ENCODE measurements at places on chromosomes 5 and 9.

DNA sequence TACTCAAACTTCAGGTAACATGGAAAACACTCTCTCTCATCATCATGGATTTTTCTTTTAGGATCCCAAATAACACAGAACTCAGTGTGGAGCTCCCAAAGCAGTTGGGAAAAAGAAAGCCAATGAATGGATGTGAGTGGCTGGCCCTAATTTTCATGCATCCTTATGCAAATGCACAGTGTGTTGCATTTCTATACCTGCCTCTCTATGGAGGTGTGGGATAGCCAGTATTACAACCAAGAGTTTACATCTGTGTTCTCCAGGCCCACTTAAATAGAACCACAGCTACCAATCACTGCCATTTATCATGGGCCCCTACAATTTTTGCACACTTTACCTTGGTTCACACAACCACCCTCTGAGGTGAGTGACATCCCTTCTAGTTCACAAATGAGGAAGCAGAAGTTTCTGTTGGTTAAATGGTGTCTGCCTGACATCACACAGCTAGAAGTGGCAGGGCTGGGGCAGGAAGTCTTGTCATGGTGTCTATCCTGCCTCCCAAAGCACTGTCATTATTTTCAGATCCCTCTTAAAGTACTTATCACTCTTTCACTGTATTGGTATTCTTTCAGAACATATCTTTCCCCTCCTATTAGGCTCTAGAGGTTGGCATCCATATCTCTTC is 17.3 kb downstream of the MAMDC2 start:
- no peak for DNase-seq

- no peak for DNase-seq
Observed at GRCh38 chr9:2934883-2935282, 91.0 kb upstream of the PUM3 start.

DNA sequence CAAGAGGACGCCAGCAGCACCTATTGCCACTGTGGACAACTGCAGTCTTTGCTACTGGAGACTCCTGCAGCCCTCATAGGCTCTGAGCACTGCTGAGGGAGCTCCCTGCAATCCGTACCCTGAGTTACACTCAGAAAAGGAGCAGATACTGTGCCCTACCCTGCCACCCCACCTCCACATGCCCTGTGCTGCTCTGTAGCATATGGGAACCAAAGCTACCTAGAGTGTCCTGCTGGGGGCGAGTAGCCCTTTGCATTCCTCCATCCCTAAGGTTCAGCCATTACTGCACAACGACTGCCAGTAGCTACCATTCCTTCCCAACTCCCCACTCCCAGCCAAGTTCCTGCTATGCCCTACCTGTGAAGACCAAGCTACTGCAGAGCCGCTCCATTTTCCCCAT is 90.2 kb upstream of the SNCAIP start:
- no peak for DNase-seq

DNA sequence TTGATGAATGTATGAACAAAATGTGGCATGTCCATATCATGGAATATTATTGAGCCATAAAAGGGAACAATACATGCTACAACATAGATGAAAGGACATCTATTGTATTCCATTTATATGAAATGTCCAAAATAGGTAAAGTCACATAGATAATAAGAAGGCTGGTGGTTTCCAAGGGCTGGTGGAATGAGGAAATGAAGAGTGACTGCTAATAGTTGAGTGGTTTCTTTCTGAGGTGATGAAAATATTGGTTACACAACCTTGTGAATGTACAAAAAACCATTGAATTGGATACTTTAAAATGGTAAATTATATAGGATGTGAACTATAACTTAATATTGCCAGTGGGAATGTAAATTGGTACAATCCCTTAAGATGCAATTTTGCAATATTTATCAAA is 5.2 kb downstream of the ARSB start:
- DNase-seq = no peak

GRCh38 chr9:87668222-87668621 is 57.7 kb upstream of the CTSL start:
- DNase-seq = no peak

GRCh38 chr9:123743737-123744136 is 186.2 kb downstream of the DENND1A start:
- no peak for DNase-seq

- DNase-seq = no peak
Observed at GRCh38 chr9:119268985-119269384, 100.2 kb downstream of the BRINP1 start.

DNA sequence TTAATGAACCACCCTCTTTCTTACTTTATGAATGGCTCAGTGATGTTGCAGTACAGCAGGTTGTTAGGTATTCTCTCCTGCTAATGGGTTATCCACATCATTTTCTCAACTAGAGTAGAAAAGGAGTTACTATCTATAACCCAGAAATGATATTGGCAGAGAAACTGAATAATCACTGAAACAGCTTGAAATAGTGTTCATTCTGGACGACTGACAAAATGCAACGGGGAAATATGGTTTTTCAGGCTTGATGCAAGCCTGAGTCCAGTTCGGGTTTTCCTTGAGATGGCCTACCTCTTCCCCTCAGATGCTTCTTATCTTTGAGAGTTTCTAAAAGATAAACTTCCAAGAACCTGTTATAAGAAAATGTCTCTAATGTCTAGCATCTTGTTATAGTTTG is 187.3 kb downstream of the RAB3C start:
- DNase-seq = no peak

DNA sequence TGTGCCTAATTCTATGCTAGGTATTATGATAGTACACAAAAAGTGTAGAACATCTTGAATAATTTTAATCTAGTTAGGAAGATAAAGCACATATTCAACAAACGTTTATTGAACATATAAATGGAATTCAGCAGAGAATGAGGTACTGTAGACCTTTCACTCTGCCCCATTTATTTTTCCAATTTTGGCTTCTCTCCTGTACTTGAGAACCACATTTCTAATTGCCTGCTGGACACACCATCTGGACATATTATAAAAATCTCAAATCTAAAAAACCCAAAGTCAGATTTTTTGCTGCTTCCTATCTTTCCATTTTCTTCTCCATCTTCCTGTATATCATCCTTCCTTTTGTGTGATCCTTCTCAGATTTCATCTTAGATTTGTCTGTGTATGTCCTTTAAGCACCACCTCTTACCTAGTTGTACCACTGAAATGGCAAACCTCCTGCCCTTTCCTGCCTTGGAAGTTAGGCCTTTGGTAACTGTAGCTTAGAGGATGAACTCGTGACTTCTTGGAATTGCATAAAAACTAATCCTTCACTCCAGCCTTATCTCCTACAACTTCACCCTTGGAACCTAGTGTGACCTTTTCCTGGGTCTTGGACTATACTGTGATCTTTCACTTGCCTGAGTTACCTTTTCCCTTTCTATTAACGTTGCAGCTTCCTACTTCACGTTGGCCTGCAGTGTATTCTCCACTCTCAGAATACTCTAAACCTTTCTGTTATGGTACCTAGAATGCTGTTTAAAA is 8.8 kb downstream of the SLC26A2 start:
- DNase-seq = no peak

DNA sequence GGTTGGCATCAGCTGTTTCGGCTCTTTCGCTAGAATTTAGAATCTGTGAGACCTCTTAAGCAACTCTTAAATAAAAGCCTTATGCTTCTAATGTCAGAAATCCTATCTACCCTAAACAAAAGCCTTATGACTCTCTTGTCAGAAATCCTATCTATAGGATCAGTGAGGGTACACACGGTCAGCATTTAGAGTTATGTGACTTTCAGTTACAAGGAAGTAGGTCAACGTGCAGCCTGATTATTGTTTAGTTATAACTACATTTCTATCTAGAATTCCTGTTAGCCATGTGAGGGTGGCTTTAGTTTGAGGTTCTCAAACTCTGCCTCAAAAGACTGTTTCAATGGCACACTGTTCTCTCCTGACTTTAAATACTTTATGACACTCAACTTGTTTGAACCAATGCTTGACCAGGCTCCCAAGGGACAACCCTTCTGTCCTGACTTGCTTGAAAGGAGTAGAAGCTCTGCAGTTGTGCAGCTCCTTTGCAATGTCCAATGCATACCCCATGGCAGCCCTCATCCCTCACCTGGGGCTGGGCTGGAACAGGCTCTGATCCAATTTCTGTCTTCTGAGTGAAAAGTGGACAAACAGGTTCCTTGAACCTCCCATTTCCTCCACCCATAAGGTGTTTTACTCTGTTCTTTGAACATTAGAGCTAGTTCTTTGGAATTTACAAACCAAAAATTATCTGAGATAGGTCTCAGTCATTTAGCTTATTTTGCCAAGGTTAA is 251.6 kb upstream of the PIK3R1 start:
- no peak for DNase-seq

DNA sequence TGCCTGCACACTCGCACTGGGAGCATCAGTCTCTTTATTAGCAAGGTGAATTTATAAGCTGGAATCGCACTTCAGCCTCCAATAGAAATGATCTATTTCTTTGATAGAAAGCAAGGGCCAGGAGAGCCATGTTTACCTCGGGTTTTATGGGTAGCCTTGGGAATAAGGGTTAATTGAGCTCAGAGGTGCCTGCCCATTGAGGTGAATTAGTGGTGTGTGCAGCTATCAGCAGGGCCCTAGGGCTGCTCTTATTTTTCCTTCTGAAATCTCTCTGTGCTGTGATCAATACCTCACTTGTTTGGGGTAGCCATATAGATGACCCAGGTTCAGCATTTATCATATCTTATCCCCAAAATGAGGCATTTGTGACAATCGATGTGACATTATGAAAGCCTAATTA is 297.8 kb downstream of the EBF1 start:
- DNase-seq = no peak

GRCh38 chr5:5353681-5354080 is 68.8 kb upstream of the ICE1 start:
- DNase-seq = no peak

- peak; percentile 39 for DNase-seq
Observed at GRCh38 chr9:14710804-14711203, 11.7 kb downstream of the CER1 start.

- DNase-seq = peak; percentile 51
Observed at GRCh38 chr9:127004946-127005769, 90.6 kb downstream of the RALGPS1 start.

DNA sequence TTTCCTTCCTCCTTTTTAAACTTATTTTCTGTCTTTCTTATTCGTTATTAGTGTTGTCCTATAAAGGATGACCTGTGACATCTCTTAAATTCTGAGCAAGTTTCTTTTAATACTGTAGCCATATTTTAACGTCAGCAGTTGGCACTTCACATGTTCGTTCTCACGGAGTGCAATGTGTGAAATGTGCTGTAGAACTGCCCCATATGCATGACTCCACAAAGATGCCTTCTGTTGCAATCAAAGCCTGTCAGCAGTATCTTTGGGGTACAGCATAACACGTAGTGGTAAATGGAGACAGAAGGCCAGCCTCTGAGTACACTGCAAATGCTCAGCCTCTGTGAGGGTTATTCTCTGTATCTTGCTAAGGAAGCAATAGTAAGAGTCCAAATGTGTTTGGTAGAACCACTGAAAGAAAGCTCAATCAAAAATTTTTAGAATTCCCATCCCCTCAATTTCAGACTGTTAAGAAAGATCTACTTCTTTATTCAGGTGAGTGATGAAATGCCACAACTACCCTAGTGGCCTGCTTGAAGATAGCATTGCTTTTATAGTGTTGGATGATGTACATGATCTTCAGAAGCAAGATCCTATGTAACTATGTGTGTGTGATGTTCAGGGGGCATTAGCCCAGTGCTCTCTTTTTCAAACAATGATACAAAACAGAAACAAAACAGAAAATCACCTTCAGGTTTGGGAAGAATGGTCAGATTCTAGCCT is 277.7 kb downstream of the TMEM167A start:
- no peak for DNase-seq

DNA sequence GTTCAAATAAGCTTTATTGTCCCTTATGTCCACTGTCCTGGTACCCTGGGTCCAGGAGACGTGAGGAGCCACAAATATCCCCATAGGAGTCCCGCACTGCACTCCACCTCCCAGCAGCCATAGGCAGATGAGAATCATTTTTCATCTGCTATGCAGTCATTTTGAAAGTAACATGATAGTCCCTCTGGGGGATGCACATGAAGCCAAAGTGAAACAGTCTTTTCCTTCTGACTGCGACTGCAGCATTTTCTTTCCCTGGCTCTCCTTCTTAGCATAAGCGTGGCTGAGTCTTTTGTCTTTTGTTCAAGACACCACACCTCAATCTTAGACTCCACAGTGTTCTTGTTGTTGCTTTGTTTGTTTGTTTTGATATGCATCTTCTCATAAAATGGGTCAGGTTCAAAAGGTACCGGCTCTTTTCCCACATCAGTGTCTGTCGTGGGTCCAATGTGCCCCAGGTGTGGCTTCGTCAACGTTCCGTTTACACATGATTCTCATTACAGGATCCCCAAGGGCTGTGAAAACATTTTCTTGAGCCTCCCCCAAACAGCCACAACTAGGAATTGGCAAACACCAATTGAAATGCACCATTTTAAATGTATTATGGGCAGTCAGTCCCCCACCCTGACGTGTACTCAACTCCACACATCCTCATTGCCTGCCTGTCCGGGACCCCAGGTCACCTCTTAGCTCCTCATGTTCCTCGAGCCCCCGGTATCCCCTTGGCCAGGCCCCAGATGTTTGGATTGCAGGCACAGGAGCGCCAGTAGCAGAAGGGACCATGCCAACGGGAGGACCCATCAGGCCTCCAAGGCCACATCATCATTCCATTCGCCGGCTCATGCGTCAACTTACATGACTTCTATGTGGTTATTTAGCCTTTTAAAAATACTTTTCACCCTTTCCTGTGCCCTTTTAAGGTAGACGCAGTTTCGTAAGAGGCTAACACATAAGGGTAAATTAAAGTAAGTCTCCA is 237.8 kb upstream of the DAPK1 start:
- peak; percentile 25 for DNase-seq

- DNase-seq = no peak
Observed at GRCh38 chr9:137802521-137803243, 74.9 kb upstream of the CACNA1B start.

GRCh38 chr9:122904823-122905710 is at the start of gene RC3H2:
Gene RC3H2 (minus strand): TSS chr9:122905359. CDS start chr9:122897509, 7,850 bp downstream.
- DNase-seq = peak; percentile 100

DNA sequence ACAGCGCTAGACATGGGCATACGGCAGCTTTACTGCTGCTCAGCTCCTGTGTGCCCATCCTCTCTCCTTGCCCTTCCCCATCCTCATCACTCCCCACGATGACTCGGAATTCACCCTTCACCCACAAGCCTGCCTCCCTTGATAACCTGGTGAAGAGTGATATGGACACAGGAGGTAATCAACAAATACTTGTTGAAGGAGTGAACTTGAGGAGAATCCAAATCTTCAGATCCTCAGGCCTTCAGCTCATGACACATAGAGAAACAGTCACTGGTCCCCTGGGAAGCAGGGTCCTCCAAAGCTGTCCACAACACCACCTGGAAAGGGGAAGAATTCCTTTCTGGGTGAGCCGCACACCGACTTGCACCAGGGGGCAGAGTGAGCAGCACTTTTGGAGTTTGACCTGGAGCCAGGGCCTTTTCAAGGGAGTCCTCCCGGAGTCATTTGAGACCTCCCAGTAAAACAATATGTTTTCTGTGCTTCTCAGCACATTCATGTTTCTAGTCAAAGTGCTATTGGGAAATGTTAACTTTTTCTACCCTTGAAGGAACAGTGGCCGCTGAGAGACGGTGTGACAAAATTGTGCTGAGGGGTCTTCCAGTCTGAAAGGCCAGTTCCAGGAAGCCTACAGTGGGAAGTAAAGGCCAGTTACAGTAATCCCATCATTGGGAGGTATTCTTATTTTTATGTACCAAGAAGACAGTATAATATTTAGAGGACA is 332.3 kb downstream of the CWC27 start:
- DNase-seq = peak; percentile 90
